ENCODE measurements at places on chromosomes 4 and X. TPM values are rescaled to one million over a fixed set of nuclear protein-coding genes. Genes with fewer than 3 reads are reported as not detected.

GRCh38 chr4:179750374-179750773 lies 2308.1 kb upstream of the AGA start:
- no peak overlapping the region for H3K4me3 ChIP-seq
- no peak for DNase-seq
- H3K36me3 ChIP-seq: no peaks in the 10 kb centered on the region
- H3K4me1 ChIP-seq: no peaks in the 10 kb centered on the region

DNA sequence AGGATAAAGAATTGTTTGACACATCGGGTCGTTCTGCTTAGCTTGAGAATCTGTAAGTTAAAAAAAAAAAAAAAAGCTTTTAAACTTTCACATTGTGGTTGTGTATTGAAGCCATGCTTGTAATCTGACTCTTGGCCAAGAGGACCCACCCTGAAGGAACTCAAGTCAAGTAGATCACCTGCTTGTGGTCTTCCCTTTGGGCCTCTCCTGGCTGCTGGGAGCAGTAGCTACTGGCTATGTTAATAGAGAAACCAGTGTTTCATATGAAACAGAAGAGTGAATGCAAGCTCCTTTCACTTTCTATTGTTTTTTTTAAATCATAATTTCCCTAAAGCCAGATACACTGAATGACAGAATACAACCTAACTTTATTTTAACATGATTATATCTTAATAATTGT lies 402.4 kb upstream of the NDST4 start:
- no peak overlapping the region for H3K27ac ChIP-seq
- no peak for DNase-seq
- no peak overlapping the region for H3K4me3 ChIP-seq
- H3K36me3 ChIP-seq: no peaks in the 10 kb centered on the region
- H3K27me3 ChIP-seq: no peaks in the 10 kb centered on the region

DNA sequence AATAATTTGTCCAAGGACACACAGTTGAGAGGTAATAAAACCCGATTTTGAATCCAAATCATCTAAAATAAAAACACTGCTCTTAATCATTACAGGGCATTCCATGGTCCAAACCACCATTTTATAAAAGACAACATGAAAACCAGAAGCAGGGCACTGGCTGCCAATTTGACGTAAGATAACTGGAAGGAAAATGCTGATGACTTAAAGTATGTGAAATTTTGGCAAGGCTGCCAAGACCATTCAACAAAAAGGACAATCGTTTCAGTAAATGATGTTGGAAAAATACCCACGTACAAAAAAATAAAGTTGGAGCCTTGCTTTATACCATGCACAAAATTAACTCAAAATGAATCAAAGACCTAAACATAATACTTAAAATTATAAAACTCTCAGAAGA lies 344.4 kb downstream of the RAPGEF2 start:
- no peaks in the 10 kb centered on the region for H3K27me3 ChIP-seq
- H3K4me1 ChIP-seq: no peaks in the 10 kb centered on the region
- no peak for DNase-seq
- no peaks in the 10 kb centered on the region for H3K36me3 ChIP-seq
- no peak overlapping the region for H3K4me3 ChIP-seq

GRCh38 chr4:156738766-156739165 lies 232.8 kb downstream of the PDGFC start:
- H3K27me3 ChIP-seq: no peaks in the 10 kb centered on the region
- no peak overlapping the region for H3K4me3 ChIP-seq
- H3K36me3 ChIP-seq: no peaks in the 10 kb centered on the region
- no peaks in the 10 kb centered on the region for H3K4me1 ChIP-seq

DNA sequence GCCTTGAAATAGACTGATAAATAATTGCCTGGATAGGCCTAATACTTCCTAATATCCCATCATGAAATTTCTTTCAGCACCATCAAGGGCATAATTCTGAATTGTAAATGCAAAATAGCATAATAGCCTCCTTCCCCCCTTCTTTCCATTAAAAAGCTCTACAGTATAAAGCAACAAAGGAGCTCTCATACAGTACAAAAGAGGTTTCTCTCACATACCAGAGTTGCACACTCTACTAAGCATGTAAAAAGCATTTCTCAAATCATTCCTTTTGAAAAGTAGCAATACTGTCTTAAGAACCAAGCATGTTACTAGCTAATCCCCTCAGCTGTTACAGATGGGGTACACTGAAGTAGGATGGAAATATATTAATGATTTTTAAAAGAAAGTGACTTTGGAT lies 509.0 kb downstream of the KLHL13 start:
- no peak overlapping the region for H3K4me3 ChIP-seq
- no peak overlapping the region for H3K27ac ChIP-seq
- H3K36me3 ChIP-seq: no peaks in the 10 kb centered on the region
- no peaks in the 10 kb centered on the region for H3K4me1 ChIP-seq
- DNase-seq: no peak

- no peak overlapping the region for H3K4me3 ChIP-seq
- no peak overlapping the region for H3K27ac ChIP-seq
- H3K36me3 ChIP-seq: no peaks in the 10 kb centered on the region
- no peak for DNase-seq
- H3K4me1 ChIP-seq: no peaks in the 10 kb centered on the region
Observed at GRCh38 chrX:143787341-143787740, 66.8 kb upstream of the SPANXN2 start.

DNA sequence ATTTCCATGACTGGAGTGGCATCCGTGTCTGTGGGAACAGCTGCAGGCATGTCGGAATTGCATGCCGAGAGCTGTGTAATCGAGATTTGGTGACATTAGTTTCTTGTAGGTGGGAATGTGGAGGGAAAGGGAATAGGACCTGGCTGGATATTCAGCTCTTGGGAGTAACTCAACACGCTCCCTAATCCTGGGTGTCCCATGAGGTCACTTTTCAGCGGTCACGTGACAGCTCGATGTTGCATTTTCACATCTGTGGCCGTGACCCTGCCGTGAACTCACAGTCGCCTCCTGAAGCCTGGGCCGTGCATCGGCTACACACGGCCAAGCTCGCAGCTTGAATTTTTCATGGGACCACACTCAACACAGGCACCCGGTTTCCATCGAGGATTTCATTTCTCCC lies 25.8 kb upstream of the PSAPL1 start:
- DNase-seq: no peak
- no peaks in the 10 kb centered on the region for H3K27me3 ChIP-seq
- H3K4me1 ChIP-seq: no peaks in the 10 kb centered on the region
- no peak overlapping the region for H3K4me3 ChIP-seq
- H3K27ac ChIP-seq: no peak overlapping the region
- no peaks in the 10 kb centered on the region for H3K36me3 ChIP-seq

DNA sequence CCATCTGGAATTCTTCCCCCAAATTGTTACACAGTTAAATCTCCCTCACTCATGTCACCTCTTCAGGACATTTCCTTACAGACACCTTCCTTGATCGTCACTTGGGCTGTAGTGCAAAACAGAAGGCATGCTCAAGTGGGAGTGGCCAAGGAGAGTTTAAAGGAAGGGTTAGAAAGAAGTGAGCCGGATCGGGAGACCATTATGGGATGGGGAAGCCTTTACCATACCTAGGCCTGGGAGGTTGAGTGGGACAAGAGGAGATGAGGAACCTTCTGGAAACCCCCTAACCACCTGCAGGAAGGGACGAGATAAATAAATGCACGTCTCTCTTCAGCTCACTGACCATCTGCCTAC lies 102.7 kb downstream of the UCHL1 start:
- peaks cover 3% of the 10 kb centered on the region for H3K27me3 ChIP-seq
- no peak overlapping the region for H3K4me3 ChIP-seq
- no peak for DNase-seq
- H3K36me3 ChIP-seq: no peaks in the 10 kb centered on the region
- H3K27ac ChIP-seq: no peak overlapping the region

DNA sequence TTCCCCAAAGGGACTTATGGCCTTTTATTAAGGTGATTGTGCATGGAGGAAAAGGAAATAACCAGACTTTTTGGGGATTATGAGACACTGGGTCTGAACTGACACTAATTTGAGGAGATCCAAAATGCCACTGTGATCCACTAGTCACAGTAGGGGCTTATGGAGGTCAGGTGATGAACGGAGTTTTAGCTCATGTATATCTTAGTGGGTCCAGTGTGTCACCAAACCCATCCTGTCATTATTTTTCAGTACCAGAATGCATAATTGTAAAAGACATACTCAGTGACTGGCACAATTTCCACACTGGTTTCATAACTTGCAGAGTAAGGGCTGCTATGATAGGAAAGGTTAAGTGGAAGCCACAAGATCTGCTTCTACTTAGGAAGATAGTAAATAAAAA lies 131.3 kb downstream of the RTL3 start:
- H3K4me1 ChIP-seq: no peaks in the 10 kb centered on the region
- no peak overlapping the region for H3K27ac ChIP-seq
- H3K36me3 ChIP-seq: no peaks in the 10 kb centered on the region
- no peak overlapping the region for H3K4me3 ChIP-seq

GRCh38 chrX:53285591-53285990 lies 4.2 kb upstream of the IQSEC2 start:
- no peak for DNase-seq
- H3K27ac ChIP-seq: no peak overlapping the region
- H3K4me3 ChIP-seq: no peak overlapping the region
- H3K36me3 ChIP-seq: no peaks in the 10 kb centered on the region

DNA sequence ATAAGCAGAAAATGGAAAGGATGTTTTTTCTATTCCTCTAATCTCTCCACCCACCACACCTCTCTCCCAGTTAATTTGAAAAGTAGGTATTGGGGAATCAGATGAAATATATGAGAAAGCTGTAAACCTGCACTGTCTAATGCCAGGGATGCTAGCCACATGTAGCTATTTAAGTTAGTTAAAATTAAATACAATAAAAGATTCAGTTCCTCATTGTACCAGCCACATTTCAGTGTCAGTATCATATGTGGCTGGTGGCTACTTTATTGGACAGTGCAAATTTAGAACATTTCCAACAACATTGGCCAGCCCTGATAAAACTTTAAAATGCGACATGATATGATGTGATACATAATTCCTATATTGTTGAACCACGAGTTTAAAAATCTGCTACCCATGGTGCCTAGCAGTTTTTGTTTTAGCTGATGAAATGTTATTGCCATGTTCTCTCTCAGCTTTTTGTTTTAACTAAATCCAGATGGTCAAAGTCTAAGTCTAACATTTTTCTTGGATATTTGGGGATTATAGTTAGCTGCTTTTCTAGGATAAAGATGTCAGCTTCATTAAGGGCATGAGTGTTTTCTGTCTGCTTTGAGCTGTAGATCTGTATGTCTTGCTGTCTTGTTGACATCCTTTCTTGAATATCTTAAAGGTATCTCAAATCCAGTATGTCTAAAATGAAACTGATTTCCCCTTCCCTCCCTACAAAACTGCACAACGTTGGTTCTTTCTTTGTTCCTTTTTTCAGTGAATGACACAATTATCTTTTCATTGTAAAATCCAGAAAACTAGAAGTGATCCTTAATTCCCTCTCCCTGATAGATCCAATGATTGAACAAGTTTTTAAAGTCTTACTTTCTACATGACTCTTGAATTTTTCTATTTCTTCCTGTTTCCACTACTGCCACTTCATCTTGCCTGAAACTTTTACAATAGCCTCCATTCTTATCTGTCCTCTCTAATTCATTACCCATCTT lies 6.2 kb downstream of the ARFIP1 start:
- H3K27me3 ChIP-seq: no peaks in the 10 kb centered on the region
- no peak overlapping the region for H3K4me3 ChIP-seq
- no peak for DNase-seq
- no peaks in the 10 kb centered on the region for H3K36me3 ChIP-seq
- peaks cover 15% of the 10 kb centered on the region for H3K4me1 ChIP-seq
- peak overlapping the region; percentile 37 for H3K27ac ChIP-seq

DNA sequence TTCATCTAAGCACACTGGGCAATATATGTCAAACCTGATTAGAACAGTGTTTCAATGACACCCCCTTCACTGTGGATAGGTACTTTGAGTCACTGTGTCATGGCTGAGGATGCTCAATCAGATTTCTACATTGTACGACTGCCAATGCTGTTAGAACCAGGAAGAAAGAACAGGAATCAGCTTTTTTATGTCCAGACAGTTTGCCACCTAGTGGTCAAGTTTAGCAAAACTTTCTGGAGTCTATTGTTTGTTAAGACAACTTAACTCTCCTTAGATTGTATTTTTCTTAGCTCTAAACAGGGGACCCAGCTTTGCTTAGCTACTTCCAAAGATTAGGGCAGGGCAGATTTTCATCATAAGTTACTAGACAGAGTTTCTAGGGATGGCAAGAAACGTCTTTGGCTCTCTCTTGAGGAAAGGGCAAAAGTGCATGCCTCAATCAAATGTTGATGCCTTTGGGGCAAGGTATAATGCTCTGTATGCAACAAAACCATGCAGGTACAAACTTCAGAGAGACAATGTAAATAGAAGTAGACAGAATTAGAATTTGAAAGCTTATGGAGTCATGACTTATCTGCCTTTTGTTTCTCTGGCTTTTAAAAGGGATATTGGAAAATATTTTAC lies 40.5 kb upstream of the BMP3 start:
- no peak overlapping the region for H3K27ac ChIP-seq
- no peak for DNase-seq
- H3K4me3 ChIP-seq: no peak overlapping the region
- H3K4me1 ChIP-seq: no peaks in the 10 kb centered on the region
- no peaks in the 10 kb centered on the region for H3K27me3 ChIP-seq

DNA sequence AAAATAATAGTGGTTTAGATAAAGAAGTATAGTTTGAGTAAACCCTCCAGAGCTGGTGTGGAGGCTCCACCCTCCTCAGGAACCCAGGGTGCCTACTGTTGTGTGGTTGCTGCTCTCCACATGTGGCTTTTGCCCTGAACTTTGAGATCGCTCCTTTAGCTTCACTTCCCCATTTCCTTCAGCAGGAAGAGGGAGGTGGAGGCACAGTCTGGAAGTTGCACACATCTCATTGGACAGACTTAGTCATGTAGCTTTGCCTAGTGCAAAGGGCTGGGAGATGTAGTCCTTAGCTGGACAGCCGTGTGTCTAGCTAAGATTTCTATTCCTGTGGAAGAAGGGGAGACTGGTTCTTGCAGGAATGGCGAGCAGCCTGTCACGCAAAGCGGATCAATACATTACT lies 37.9 kb downstream of the RGS12 start:
- no peak overlapping the region for H3K4me3 ChIP-seq
- no peaks in the 10 kb centered on the region for H3K27me3 ChIP-seq
- H3K27ac ChIP-seq: no peak overlapping the region
- no peak for DNase-seq
- no peaks in the 10 kb centered on the region for H3K4me1 ChIP-seq

- H3K36me3 ChIP-seq: no peaks in the 10 kb centered on the region
- H3K27me3 ChIP-seq: no peaks in the 10 kb centered on the region
- no peak overlapping the region for H3K4me3 ChIP-seq
- no peaks in the 10 kb centered on the region for H3K4me1 ChIP-seq
Observed at GRCh38 chrX:132837126-132837525, 121.3 kb downstream of the HS6ST2 start.

NAA11 gene
- total RNA-seq: not detected

ATP7A gene
- 17.0 TPM for total RNA-seq

SLC9B1 gene
- total RNA-seq: 7.2 TPM

LRCH2 gene
- not detected for total RNA-seq

TECRL gene
- total RNA-seq: not detected

CENPVL2 gene
- total RNA-seq: not detected

SEC24B gene
- 37.8 TPM for total RNA-seq

SLAIN2 gene
- total RNA-seq: 77.2 TPM
